ENCODE measurements at places on chromosomes 2 and 18. TPM values are rescaled to one million over a fixed set of nuclear protein-coding genes. Genes with fewer than 3 reads are reported as not detected.

TMEM163 gene
- 0.12 TPM for total RNA-seq

MOGAT1 gene
- not detected for total RNA-seq

SMYD1 gene
- total RNA-seq: not detected

GRCh38 chr2:8515864-8516533, 165.9 kb upstream of the ID2 start:
- no peak for DNase-seq

- DNase-seq: no peak
Measured at GRCh38 chr2:64090264-64090663, 54.0 kb downstream of the PELI1 start.

GRCh38 chr18:51184091-51184457, 13.4 kb downstream of the MEX3C start:
- DNase-seq: no peak

DNA sequence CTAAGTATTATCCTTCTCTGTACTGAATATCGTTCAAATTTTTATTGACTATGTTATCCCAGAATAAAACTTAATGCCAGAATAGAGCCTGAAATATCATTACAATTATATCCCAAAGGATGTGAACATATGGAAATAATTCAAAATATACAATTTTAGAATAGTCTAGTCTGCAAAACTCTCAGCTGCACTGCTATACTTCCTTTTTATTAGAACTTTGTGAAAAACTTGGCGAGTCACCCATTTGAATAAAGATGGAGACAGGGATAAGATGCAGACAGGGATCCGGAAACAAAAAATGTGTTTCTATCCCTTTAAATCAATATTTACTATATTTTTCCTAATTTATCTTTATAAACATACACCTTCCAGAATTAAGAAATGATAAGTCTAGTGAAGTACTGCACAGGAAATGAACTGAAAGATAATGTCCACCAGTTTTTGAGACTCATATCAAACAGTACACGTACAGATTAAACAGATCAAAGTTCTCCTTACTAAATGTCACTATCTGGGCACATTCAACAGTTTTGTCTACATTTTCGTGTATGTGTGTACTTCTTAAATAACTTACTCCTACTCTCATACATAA, 107.8 kb downstream of the MEP1B start:
- no peak for DNase-seq

GRCh38 chr2:152708742-152709141, 8.5 kb downstream of the PRPF40A start:
- no peak for DNase-seq

DNA sequence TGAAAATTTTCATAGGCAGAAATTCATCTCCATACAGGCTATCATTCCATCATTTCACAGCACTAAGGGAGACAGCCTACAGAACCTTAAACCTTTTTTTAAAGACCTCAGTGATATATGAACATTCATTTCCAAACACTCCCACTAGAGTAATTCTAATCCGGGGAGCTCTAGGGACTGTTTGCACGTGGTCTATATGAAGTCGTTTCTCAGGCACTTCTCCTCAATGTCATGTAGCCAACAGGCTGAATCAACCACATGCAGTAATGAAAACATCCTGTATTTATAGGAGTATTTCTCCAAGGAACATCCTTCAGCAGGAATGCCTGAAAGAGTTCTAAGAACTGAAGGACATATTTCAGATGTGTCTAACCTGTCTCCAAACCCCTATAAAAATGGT, 97.3 kb upstream of the CREB1 start:
- DNase-seq: no peak

DNA sequence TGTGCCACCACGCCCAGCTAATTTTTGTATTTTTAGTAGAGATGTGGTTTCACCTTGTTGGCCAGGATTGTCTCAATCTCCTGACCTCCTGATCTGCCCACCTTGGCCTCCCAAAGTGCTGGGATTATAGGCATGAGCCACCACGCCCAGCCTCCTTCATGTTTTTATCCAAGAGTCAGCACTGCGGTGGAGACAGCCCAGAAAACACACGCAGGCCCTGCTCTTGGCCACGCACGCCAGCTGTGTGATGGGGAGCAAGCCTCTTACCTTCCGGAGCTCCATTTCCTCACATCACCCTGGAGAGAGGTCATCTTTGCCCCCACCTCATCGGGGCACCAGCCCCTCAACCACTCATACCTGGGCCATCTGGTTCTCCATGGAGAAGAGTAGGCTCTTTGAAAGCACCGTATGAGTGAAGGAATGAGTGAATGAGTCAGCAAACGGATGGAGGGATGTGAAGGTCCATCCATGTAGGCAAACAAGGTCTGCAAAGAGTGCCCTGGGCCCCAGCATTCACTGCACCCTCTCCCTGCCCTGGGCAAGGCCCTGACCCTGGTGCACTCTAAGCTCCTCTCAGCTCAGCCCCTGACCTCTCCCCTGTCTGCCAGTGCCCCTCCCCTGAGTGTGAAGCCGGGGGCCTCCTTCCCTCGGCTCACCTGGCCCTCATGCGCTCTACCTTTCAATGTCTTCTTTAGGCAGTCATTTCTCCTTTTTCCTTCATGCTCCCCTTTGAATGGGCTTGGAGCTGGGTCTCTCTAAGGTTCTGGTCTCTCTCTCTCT, 7.4 kb downstream of the GYPC start:
- DNase-seq: no peak
